ENCODE measurements at places on chromosomes 7 and 10.

DNA sequence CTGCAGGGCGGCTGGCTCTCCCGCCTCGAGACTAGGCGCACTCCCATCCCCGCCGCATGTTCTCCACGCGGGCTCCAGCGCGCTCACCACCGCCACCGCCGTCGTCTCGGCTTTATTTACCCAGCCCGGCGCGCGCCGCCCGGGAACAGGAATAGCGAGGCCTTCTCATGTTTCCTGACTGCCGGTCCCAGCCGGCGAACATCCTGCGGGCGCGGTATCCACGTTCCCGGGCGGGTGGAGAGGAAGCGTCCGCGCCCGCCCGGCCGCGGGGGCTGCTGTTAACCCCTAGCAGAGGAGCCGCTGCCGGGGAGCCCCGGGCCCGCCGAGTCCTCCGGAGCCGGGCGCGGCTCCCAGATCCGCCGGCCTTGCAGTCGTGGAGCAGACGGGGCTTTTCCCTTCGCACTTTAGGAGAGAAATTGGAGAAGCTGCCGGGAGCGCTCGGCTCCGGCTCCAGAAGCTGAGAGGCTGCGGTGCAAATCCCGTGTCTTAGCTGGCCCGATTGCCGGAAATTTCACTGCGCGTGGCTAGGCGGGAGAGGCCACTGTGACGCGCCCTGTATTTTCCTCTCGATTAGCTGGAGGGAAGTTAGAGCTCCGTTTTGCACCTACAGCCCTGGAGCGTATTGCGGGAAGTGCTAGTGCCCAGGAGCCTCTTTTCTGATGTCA lies at the start of gene MKX:
MKX (minus strand) TSS at position 88 of the 665 bp plus-strand sequence. CDS start 2,404 bp downstream, outside the sequence.
- DNase-seq = peak; percentile 77

- DNase-seq = peak; percentile 31
Observed at GRCh38 chr10:70337201-70337651, 45.2 kb downstream of the LRRC20 start.

- peak; percentile 72 for DNase-seq
Observed at GRCh38 chr7:137986252-137987017, 15.5 kb downstream of the CREB3L2 start.

DNA sequence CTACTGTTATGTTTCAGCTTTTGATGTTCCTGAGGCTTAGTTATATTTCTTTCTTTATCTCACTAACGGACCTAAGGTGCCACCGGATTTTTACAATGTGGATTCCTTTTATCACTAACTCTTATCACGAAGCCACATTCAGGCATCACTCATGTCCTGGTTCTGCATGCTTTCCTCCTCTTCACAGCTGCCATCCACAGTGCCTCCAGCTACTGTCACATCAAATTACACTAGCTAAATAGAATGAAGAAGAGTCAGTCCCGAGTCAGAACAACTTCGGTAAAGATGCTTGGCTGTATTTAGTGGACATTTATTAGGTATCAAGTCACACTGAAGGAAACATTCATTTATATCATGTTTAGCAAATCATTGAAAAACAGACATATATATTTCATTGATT lies 153.2 kb downstream of the NEBL start:
- no peak for DNase-seq

DNA sequence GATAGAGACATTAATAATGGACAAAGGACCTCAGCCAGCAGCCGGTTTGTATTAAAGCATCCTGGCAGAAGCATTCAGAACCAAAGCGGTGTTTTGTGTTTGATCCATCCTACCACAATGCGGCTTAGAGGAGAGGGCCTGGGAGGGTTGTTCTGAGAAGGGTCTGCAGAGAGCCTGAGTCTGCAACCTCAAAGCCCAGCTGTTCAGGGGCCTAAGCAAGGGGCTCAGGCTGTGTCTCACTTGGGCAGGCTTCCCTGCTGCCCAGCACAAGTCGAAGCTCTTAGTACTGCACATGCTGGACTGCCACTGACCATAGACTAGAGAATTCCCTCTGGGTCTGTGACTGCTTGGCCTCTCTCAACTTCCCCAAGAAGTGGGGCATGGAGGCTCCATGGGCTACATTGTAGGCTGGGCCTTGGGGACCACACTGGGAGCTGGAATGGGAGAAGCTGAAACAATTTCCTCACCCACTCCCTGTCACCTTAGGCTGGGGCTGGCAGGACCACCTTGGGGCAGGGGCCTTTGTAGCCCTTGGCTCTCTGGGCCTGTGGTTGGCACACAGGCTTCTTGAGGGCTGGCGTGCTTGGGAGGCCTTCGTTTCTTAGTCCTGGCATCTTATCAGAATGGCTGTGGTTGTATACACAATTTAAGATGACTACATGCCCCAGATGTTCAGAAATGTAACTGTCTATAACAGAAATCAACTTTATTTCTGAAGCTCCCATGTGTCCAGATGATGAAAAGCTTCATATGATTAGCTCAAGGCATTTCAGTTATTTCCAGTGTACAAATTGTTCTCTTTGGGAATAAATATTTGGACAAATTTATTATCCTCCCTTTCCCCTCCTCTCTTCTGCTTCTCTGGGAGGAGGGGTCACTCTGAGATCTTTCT lies 44.5 kb downstream of the LRRC18 start:
- no peak for DNase-seq

- no peak for DNase-seq
Observed at GRCh38 chr7:73626814-73627213, 2.5 kb upstream of the MLXIPL start.

GRCh38 chr10:43299579-43299978 lies 32.7 kb upstream of the RASGEF1A start:
- DNase-seq = no peak

DNA sequence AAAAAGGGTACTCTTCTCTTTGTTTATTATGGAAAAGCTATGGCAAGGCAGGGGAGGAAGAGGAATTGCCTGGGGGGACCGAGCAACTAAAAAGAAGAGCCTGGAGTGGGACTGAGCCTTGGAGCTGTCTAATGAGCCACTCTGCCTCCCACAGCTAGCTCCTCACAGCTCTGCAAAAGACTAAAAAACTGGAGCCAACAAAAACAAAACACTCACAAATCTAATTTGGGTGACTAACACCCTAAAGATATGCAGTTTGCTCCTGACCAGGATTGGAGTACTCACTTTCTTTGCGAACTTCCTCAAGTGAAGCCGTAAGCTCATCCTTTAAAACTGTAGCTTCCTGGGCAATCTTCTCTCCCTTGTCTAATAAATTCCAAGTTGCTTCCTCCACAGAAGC lies 89.4 kb downstream of the CTNNA3 start:
- DNase-seq = peak; percentile 95

- DNase-seq = no peak
Observed at GRCh38 chr7:1354661-1355567, 104.4 kb downstream of the MICALL2 start.

DNA sequence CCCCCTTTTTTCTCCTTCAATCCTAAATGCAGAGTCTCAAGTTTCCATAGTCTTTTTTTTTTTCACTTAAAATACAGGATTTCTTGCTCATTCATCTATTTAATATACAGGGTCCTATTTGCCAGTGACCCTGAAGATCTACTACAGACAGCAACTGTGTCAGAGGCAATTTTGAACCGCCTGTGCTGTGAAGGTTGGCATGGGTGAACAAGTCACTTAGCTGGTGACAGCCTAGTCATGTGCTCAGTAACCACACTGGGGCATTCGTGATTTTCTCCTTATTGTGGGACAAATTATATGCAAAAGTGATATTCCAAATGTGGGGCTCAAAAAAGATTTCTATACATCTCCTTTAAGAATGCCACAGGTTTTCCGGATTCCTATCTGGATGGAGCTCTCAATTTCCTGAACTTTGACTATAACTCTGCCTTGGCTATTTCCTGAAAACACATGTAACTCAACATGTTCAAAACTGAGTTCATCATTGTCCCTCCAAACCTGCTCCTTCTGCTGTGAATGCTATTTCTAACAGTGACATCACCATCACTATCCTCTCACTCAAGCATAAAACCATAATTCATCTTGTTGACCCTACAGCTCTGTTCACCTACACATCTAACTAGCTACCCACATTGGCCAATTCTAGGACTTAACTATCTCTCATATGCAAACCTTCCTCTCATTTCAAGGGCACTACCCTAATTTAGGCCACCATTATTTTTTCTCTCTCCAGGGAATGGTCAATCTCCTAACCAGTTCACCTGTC lies 36.7 kb downstream of the CDK6 start:
- no peak for DNase-seq

DNA sequence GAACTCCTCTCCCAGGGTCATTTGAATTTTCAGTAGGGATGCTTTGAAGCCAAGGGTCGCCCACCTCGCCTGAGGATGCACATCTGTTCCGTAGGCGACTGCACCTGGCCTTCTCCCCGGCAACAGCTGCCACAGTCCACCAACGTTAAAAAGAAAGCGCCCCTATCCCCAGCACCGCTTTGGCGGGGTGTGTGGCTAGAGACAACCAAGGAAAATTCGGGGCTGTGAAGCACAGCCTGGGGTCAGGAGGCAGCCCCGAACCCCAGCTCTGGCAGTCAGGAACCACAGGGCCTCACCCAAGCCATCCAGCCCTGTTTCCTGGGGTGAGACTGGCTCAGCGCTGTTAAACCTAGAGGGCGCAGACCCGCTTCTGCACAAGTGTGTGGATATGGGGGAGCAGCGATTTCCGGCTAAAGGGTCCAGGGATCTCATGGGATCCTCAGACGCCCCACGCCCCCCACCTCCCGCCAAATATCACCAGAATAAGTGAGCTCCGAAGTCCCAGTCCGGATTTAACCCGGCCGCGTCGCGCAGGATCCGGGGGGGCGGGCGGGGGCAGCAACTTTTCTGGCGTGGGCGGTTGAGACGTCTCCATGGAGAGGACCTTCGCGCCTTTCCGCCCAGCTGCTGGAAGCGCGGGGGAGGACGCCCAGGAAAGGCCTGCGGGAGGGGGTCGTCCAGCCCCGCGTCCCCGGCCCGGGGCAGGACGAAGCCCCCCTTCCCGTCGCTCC lies 822 bp downstream of the ZC3HAV1L start:
- DNase-seq = peak; percentile 47

DNA sequence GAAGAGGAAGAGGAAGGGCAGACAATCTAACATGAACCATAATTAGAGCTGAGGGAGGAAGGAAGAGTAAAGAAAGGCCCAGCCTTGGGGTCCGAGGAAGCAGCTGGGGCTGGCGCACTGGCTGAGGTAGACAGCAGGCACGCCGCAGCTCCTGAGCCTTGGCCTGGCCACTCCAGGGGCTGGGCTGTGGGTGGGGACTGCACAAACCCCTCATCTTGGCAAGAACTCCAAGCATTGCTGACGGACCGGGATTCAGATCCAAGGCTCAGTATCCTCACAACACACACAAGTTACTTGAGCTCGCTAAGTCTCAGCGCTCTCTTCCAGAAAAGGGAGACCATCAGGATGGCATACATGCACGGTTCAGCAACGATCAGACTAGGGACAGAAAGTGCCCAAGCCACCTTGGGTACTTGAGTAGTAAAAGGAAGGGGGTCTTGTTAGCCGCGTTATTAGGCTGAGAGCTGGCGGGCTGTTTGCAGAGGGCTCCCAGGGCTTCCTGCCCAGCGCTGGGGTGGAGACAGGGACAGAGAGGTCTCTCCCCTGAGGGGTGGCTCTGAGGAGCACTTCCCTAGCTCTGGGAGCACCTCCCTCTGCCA lies 4.5 kb downstream of the TNS3 start:
- no peak for DNase-seq

DNA sequence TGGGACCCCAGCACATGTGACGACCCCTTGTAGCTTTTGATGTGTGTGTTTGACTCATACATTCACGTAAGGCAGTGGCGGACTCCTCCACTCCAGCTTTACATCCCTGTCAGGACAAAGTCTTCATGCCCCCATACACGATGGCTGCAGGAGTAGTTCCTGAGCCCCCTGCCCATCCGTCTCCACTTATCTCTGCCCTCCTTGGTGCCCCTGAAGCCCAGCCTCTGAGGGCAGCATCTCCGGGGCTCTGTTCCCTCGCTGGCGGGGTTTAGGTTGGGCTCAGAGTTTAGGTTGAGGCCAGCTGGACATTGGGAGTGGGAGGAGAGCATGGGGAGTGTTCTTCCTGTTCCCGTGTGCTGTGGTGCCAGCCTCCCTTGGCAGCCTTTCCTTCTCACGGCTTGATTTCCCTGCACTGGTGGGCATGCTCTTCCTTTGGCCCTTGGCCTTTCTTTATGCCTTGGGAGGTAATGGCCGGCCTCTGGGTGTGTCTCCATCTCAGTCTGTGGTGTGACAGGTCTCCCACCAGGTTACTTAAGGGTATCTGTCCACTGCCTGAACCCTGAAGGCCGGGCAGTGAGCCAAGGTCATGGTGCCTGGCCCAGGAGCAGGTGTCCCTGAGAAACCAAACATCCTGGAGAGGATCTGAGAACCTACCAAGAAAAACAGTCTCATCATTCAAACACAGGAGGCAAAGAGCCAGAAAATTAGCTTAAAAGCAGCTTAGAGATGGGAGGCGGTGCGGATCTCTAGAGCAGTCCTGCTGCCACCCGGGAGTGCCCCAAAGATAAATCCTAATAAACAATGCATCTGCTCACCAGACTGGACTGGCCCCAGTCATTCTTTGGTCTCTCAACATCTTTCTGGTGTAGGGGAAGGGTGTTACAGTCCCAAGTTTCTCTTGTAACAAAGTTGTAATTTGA lies 85.5 kb downstream of the GLRX3 start:
- DNase-seq = no peak

DNA sequence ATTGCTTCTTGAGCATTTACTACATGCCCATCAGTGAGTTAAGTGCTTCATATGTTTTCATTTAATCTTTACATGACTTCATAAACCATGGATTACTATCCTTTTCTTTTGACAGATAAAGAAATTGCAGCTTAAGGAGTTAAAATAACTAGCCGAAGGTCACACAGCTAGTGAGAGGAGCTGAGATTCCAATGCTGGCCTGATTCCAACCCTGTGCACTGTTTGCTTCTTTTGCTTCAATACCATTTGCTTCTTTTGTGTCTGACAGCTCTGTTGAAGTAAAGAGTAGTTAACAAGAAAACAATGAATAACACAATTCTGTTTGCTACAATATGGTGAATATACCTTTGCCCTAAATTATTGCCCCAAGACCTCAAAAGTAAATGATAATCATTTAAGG lies 132.4 kb downstream of the GRM3 start:
- DNase-seq = no peak

DNA sequence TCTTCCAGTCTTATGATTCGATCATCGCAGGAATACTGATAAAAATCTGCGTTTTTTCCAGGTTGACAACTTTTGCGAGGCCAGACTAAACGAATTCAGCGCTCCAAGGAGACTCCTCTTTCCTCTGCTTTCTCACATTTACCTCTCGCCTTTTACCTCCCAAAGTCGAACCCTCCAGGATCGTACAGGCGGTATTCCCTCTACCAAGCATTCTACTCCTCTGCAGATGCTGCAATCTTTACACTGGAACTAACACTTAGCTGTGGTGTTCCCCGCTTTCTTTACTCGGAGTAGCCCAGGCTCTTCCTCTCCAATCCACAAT lies 449 bp downstream of the NUDT5 start:
- DNase-seq = no peak

GRCh38 chr7:45401155-45401554 lies 173.0 kb upstream of the ADCY1 start:
- DNase-seq = no peak

All from fibroblast of skin of right biceps (primary cell).